ENCODE measurements at places on chromosomes 11 and 22. TPM values are rescaled to one million over a fixed set of nuclear protein-coding genes. Genes with fewer than 3 reads are reported as not detected.

The KRTAP5-8 gene
- total RNA-seq = not detected

- no peak for DNase-seq
Measured at GRCh38 chr11:30465623-30466022, 120.5 kb downstream of the MPPED2 start.

DNA sequence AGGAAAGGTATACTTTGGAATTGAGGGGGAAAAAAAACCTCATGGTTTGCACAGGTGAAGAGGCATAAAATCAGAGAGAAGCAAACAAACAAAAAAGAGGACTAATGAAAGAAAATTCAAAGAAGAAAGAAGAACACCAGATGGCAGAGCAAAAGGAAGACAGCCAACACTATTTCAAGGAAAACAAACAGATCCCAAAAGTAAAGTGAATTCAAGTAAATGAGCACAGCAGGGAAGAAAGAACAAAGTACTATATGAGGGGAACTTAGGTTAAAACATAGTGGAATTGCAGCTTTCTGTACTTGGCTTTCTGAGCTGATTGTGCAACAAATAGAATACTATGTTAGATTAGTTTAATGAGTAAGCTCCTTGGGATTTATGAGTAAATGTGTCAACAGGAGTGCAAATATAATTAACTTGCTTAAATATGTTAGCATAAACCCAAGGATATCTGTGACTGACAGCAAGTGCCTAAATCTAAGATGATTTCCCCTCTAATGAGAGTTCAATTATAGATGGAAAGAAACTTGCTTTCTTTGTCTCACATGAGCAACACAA lies 404.6 kb upstream of the CNTN5 start:
- DNase-seq = no peak

DNA sequence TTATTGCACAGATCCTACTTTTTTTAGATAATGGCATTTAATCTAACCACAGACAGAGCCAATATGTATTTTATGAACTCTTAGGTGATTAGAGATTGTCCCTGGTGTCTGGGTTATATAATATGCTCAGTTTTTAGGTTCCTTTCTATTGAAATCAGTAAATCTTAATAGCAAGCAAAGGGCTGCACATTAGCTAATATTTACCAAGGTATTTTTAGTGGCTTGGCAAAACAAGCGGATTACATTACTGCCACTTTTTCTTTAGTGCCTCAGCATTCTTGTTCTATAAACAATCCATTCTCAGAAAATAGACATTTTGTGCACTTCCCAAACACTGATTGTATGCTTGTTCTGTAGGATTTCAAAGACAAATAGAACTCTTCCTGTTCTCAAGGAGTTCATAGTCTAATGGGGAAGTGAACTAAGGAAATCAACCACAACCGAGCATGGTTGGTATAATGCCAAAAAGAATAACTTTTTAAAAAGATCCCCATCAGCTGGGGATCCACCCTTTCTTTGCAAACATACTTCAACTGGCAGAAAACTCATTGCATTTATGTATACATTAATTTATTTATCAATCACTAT lies 23.8 kb downstream of the KCNJ1 start:
- no peak for DNase-seq

GRCh38 chr11:121246021-121246768 lies 46.4 kb upstream of the SC5D start:
- DNase-seq = no peak

GRCh38 chr11:63499874-63500273 lies 6.0 kb upstream of the LGALS12 start:
- DNase-seq = no peak

DNA sequence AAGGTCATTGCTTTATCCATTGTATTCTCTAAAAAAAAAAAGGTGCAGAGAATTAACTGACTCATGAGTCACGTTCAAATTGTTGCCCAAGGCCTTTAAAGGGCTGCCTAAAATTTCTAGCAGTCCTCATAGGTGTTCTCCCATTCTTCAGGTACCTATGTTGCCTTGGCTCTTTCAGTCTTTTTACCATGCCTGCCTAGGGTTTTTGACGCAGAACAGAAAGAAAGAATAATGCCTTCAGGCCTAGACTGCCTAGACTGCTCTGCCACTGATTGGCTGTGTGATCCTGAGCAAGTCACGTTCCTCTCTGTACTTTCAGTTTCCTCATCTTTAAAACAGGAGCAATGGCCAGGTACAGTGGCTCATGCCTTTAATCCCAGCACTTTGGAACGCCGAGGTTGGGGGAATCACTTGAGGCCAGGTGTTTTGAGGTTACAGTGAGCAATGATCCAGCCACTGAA lies 21.5 kb downstream of the CTSC start:
- DNase-seq = no peak

Measured in adrenal gland (tissue), 19 donors.